ENCODE measurements at places on chromosomes 1 and 21. TPM values are rescaled to one million over a fixed set of nuclear protein-coding genes. Genes with fewer than 3 reads are reported as not detected.

GRCh38 chr21:40276001-40276400 is 408.8 kb downstream of the PCP4 start:
- DNase-seq, result no peak

DNA sequence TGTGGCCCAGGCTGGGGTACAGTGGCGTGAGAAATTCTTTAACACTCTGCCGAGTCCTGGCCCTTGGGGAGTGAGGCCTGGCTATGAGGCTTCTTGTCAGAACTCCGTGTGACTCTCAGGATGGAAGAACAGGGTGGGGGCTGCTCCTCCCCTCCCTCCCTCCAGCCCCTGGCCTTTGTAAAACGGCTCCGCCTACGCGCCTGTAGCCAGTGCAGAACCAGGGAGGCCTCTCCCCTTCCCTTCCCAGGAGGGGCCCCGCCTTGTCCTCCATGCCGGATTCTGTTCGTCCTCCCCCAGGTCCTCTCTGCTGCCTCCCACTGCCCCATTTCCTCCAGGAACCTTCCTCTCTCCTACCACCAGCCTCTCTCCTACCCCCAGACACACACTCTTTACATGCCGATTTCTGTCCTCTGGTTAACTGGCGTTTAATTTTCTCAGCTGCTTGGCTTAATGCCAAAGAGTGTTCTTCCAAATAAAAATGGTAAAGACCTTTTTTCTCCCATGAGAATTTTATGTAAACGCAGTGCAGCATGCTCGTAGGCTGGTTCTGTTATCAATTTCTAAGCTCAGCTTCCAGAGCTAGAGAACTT is 21.0 kb downstream of the PDE9A start:
- DNase-seq, result no peak

- no peak for DNase-seq
Measured at GRCh38 chr1:224358237-224358636, 1.6 kb downstream of the CNIH4 start.

DNA sequence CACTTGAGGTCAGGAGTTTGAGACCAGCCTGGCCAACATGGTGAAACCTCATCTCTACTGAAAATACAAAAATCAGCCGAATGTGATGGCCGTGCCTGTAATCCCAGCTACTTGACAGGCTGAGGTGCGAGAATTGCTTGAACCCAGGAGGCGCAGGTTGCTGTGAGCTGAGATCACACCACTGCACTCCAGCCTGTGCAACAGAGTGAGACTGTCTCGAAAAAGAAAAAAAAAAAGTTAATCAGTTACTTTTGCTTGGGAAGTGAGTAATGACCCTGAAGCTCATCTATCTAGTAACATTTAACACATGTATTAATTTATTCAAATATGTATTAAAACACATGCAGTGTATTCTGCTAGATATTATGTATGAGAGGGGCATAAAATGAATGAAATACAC is 49.4 kb downstream of the ZNF326 start:
- DNase-seq, result no peak

DNA sequence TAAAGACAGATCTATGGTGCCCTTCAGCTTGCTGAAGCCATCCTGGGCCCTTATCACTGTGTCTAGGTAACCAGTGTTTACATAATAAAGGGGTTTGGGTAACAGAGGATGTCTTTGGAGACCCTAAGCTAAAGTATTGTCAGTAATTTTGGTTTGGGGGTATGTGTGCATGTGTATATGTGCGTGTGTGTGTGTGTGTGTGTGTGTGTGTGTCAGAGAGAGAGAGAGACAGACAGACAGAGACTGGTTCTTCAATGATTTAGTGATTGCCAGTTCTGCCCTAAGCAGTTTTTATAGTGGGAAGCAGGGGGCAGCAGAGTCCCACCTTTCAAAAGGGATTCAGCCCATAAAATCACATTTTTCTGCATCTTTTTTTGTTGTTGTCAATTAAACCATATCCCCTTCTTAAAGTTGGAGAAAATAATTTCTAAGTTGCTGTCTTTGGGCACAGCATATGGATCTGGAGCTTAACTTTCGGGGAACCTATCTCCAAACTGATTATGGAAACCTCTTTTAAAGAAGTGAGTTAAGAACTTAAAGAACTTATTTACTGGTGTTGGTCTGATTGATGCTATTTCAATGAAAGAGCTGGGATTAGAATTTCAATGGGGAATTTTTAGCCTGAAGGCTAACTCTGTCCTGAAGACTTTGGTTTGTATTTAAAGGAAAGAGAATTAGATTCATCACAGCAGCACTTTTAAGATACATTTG is 51.1 kb downstream of the ZNF326 start:
- no peak for DNase-seq

GRCh38 chr1:197277166-197277565 is 9.1 kb downstream of the CRB1 start:
- no peak for DNase-seq

DNA sequence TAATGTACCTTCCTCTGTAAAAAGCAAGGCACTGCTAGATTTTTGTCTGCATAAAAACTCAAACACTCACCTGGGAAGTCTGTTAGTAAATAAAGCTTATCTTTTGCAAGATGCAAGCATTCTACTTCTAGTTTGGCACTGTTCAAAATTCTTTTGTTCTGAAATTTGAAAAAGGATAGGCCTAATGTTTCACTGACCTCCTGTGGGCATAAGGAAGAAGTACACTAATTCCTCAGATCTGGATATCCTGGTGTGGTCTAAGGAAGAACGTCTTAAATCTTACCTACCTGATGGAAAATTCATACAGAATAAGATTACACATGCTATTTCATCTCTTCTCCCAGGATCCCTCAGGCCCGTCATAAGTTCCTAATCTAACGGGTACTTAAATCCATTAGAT is 93.5 kb upstream of the CAMK1G start:
- no peak for DNase-seq

DNA sequence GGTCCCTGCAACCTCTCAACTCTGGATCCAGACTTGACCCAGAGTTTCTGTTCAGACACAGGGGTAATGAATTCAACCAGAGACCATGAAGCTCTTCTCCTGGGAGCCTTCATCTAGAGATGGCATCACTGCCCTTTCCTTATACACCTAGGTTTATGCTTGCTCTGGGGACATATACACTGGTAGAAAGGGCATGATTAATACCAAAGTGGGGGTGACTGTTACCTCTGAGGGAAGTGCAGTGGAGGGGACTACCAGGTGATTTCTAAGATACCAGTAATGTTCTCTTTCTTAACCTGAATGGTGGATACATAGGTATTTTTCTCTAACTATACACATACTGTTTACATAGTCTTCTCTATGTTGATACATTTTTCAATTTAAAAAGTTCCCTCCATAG is 48.4 kb downstream of the JAK1 start:
- DNase-seq, result no peak

DNA sequence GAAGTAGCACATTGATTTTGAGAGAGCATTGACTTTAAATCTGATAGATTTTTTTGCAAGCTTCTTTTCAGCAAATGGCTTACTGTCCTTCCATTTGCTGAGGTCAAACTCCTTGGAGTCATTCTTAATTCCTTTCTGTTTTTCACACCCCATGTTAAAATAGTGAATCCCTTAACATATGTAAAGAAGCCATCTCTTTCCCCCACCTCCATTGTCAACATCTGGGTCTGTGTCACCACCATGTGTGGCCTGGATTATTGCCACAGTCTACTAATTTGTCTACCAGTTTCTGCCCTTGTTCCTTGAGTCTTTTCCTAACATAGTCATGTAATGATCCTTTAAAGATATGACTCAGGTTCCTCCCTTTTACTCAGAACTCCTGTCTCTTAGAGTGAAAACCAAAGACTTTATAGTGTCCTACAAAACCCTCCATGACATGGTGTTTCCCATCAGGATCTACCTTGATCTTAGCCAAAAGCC is 104.7 kb downstream of the ST6GALNAC3 start:
- no peak for DNase-seq

- DNase-seq, result no peak
Measured at GRCh38 chr1:33140153-33141149, 41.4 kb downstream of the TRIM62 start.

DNA sequence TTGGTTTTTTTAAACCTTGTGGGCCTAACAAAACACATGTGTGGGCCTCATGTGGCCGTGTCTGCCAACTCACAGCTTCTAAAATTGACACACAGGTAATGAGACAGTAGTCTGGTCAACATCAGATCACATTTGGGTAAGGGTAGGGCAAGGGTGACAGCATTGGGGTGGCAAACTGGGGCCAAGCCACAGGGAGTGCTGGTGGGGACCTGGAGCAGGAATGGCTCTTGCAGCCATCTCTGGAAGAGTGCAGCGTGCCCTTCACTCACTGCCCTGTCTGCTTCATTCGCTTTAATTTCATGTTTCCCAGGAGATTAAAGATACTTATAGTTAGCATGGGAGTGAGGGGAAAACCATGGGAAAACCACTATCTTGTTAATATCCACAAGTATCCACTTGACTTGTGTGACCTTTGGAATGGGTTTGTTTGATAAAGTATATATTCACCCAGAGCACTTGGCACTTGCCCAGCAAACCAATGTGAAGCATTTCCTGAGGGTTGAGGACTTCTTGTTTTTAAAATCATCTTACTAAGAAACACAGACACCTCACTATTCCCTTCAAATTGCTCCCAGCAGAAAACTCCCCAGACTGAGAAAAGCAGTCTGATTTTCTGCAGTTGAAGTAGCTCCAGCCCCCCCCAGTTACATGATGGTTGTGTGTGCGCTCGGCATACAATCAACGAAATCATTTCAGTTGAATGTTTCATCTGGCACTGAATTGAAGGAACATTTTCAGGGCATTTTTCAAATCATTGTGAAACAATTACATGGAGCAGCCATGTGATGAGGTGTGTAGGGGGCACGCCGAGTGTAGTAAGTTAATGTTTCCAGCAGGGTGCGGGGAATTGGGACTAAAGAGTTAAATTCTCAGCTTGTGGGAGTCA is 175.7 kb downstream of the VPS13D start:
- DNase-seq, result no peak

DNA sequence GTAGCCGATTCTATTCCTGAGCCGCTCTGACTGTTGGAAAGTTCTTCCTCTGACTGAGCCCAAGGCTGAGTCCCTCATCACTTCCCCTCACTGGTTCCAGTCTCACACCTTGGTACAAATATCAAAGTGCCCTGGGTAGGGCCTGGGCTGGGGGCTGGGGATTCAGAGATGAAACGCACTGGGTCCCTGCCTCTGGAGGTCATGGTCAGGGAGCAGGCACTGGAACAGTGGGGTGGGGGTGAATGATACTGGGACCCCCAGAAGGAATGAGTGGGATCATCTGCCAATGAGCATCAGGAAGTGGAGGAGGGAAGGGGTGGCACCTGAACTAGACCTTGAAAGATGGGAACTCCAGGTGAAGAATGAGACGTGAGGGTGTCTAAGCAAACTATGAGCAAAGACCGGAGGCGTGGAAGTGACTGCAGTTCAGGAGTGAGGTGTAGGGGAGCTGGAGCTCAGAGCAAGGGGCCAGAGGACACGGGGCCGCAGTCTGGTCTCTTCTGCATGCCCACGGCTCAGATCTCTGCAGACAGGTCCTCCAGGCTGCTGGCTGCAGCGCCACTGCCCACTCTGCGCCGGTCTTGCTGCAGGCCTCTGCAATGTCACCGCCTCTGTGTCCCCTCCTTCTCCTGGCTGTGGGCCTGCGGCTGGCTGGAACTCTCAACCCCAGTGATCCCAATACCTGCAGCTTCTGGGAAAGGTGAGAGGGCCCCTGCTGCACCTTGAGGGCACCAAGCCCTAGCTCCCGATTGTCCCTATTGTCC is 10.0 kb downstream of the PEAR1 start:
- DNase-seq, result no peak

DNA sequence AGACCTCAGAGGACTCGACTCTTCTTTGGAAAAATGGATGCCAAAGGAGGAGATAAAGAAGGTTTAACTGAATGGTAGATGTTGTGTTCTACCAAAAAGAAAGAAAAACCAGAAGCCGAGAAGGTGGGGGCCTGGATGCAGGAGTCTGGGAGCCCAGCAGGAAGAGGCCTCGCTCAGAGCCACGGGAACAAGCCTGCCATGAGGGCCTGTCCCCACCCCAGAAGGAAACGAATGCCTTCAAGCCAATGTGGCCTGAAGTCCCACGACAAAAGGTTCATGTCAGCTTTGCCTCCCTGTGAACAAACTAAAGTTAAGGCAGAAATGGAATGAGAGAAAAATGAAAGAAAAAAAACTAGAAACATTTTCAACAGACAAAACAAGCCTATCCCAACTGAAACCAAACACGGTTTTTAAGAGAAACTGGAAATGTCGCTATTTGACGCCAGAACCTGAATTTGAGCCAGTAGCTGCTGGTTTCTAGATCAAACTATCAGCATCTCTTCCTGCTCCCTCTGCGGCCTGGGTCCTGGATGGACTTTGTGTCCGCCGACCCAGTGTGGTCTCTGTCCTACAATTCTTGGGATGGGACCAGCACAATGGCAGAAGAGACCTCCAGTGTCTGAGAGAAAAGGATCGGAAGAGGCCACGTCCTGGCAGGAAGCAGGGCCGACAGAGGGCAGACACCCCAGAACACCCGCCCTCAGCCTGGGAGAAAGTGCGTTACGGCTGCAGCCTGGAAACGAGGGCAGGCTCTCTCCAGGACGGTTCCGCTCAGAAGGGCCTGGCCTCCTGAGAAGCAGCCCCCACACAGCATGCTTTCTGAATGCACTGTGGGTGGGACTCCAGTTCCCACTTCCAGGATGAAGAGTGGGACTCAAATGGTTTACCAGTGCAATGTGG is 35.2 kb downstream of the SLC45A1 start:
- no peak for DNase-seq

DNA sequence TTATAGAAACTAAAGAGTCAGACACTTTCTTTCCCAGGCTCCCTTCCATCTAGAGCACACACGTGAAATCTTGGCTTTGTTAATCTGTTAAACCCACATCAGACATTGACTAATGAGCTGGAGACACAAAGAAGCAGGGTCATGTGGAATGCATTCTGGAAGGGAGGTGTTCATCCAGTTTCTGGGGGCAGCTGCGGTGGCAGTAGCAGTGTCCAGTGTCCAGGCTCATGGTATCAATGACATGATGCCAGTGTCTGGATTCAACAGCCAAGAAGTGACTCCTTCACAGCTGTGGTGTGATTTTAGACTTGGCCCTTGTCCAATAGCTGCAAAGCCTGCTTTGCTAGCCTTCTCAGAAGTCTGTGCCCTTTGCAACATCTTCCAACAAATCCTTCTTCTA is 95.2 kb downstream of the NTPCR start:
- DNase-seq, result no peak

Gene RUNX3
- 7.4 TPM for total RNA-seq

Gene NCF2
- total RNA-seq, result 9.6 TPM

Gene IGSF5
- 0.29 TPM for total RNA-seq

Gene DNM3
- total RNA-seq, result 2.8 TPM

Gene FCRLB
- 0.23 TPM for total RNA-seq

Gene MFN2
- 71.1 TPM for total RNA-seq

Gene KRTAP19-3
- total RNA-seq, result not detected

Gene SPRR2E
- total RNA-seq, result not detected

Gene REG4
- total RNA-seq, result 0.49 TPM

Gene TMPRSS3
- total RNA-seq, result 10.5 TPM

Gene USP16
- total RNA-seq, result 29.1 TPM

Gene GIPC2
- 19.6 TPM for total RNA-seq
